ENCODE measurements at places on chromosomes 1 and 21. TPM values are rescaled to one million over a fixed set of nuclear protein-coding genes. Genes with fewer than 3 reads are reported as not detected.

Gene VANGL2
- 5.5 TPM for total RNA-seq

Gene IL20
- not detected for total RNA-seq

Gene RAB25
- total RNA-seq = 148 TPM

Gene EDN2
- total RNA-seq = not detected

Gene FNDC5
- not detected for total RNA-seq

Gene CFHR4
- not detected for total RNA-seq

Gene TCEA3
- total RNA-seq = 43.2 TPM

Gene PTPN7
- total RNA-seq = 11.7 TPM

Gene CD5L
- 2.2 TPM for total RNA-seq

Data from left lung (tissue), 14 donors.